Brain (organoid and tissue), 16 donors: ENCODE measurements at places on chromosomes 6 and 20.

GRCh38 chr6:41359617-41360313, 24.4 kb downstream of the NCR2 start:
- DNase-seq: no peak

DNA sequence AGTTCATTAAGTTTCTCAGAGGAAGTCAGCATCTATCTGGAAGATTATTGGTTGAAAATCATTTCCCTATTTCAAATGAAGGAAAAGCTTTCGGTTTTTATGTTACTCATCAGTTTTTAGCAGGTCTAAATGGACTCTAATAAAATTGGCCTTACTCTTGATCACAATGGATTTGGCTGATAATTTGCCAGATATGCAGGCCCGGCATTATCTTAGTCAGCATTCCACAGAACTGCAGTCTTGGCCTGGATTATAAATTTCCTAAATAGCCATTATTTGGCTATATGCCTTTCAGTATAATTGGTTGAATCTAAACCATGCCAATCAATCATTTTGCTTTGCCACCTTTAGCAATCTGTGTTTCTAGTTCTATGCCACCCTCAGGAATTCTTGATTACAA, 91.7 kb upstream of the KCNQ5 start:
- no peak for DNase-seq

GRCh38 chr6:156710479-156710878, 66.7 kb upstream of the ARID1B start:
- DNase-seq: no peak

DNA sequence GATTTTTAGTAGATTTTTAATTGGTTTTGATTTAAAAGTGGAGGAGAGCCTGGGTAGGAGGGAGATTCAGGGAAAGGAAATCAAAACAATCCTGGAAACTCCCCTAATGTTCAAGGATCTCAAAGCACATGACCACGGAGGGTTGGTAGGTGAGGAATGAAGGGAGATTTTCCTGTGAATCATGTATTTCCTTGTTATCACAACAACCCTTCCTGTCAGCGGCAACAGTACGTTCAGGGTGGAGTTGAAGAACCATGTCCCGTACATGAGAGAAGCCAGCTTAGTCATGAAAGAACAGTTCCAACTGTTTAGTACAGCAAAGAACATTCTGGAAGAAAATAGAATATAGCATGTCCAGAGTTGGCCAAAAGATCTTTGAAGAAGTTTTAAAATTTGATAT, 79.4 kb upstream of the SCAF8 start:
- no peak for DNase-seq

- DNase-seq: no peak
These were observed 29.2 kb downstream of the AKAP7 start for GRCh38 chr6:131164506-131164905.

GRCh38 chr6:63821442-63821841, 185.8 kb downstream of the PHF3 start:
- no peak for DNase-seq

DNA sequence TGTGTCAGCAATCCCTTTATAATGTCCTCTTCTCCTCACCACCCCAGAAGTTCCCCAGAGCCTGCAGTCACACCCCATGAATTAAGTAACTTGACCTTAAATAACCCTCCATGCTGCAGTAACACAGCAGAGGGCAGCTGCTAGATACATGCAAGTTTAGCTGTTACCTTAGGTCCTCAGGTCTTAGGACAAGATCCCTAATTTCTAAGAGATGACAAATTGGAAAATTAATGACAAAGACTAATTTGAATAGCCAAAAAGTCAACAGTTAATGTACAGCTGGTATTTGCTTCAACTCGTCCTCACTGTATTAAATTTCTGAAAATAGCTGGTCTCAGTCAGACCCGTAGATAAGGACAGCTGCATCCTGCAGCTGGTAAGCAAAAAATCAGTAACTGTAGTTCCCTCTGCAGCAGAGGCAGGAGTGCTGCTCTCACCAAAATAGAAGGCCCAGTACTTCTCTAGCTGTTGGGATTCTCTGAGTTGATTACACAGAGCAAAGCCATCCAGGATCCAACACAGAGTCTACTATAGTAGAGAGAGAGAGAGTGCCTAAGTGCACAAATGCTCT, 62.4 kb downstream of the TNFRSF21 start:
- DNase-seq: peak; percentile 51

DNA sequence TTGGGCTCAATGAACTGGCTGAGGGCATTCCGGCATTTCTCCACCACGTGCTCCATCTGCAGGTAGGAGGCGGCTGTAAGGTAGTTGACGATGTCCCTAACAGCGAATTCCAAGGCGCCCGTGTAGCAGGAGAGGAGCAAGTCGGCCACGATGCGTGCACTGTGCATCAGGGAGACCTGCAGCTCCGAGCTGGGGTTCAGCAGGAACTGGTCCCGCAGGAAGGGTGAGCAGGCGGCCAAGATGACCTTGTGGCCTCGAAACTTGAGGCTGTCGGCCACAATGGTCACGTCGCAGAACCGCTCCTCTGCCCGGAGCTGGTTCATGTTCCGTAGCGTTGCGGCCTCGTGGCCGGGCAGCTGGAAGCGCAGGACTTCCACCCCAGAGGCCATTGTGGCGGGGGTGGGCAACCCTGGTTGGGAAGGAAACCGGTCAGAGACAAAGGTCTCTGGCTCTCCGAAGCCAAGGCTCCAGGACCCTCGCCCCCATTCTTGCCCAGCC, 920 bp downstream of the ZBTB12 start:
- DNase-seq: peak; percentile 9

DNA sequence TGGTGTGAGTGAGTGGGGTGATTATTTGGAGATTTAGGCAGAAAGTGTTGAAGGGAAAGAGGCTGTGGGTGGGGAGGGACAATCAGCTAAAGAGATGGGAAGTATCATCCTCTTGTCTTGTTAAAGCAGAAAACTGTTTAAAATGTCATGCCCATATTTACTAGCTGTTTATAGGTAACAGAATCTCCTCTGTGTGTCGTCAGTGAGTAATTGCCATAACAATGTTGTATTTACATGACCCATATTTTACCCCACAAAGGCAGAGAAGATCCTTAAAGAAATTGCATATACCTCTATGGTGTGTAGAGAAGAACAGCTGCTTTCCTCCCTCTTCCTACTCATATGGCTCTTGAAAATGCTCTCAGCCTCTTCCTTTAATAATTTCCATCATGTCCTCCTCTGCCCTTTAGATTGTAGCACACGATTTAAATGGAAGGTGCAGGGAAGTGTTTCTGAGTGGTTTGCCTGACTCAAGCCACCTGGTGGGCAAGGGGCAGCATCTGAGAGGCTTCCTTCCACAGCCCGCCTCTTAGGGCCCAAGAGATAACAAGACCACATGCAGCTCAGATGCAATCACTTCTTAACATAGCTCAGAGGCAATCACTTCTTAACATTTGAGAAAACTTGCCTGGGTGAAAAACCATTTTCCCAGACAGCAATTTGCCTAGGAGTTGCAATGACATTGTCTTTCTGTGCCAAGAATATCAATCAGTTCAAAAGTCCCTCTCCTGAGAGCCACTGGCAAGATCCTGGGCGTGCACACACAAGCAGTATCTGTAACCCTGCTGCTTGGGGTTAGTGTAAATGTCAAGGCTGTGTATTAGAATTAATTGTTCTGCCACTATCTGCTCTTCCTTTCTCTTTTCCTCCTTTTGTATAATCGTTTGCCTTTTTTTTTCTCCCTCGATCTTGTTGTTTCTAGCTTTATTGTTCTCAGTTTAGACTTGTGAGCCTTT, 44.1 kb upstream of the EDN1 start:
- DNase-seq: peak; percentile 37

DNA sequence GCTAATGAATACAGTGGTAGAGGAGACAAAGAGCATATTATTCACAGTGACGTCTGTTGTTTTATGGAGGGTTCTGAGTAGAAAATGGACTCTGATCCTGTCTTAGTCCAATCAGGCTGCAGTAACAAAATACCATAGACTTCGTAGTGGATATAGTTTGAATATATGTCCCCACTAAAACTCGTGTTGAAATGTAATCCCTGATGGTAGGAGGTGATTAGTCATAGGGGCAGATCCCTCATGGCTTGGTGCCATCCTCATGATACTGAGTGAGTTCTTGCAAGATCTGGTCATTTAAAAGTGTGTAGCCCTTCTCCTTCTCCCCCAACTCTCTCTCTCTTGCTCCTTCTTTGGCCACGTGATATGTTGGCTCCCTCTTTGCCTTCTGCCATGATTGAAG, 82.5 kb downstream of the CD83 start:
- DNase-seq: no peak

- peak; percentile 31 for DNase-seq
These were observed 532.8 kb downstream of the RFPL4B start for GRCh38 chr6:112879920-112880413.

DNA sequence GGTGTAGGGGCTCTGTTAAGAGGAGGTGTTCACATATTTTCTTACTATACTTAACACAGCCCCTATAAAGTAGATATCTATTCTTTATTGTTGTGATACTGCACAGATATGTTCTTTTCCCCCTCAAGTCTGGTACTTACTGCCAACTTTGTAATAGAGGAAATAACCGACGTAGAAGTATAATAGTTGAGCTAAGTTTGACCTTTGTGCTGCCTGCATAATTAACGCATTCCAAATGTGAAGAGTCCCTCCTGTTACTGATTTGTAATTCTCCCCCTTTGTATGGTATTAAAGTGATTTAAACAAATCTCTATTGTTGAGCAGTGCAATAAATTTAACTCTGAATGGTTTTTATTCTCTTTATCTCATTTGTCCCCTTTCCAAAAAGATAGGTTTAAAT, 39.0 kb downstream of the PHF3 start:
- no peak for DNase-seq

DNA sequence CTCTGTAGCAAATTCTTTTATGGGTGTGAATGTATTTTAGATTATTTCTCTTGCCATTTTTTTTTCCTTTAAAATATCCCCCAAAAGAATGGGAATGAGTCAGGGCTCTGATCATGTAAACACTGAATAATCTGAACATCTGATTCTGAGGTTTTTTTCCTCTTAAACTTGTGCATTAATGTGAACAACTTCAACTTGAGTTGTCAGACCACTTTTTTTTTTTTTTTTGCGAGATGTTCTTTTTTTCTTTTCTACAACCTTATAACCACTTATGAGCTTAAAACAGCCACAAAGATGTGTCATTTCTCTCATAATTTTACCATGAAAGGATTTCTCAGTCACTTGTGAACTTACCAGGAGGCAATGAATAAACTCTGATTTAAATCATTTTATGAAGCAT, 85.3 kb downstream of the TBC1D7 start:
- DNase-seq: no peak

DNA sequence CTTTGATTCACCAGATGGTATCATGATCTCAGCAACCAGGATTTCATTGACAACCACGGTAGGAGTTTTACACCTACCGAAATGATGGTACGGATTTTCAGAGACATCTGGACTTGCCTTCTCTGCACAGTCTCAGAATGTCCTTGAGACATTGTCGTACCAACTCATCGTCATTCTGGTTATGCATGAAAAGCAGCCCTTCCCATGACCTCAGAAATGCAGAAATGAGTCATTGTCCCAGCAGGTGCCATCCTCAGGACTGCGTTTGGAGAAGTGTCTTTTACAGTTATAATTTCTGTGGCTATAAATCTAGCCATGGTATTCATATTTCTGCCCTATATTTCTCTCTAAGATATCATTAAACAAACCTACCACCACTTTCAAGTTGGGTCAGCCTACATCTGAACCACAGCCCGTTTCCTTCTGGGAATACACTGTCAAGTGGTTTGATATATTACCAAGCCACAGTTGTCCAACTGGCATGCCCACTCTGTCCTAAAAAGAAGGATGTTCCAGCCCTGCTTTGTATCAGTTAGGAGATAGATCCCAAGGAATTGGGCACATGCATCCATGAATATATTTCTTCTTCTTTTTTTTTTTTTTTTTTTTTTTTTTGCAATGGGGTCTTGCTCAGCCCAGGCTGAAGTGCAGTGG, 7.5 kb upstream of the BFSP1 start:
- no peak for DNase-seq

DNA sequence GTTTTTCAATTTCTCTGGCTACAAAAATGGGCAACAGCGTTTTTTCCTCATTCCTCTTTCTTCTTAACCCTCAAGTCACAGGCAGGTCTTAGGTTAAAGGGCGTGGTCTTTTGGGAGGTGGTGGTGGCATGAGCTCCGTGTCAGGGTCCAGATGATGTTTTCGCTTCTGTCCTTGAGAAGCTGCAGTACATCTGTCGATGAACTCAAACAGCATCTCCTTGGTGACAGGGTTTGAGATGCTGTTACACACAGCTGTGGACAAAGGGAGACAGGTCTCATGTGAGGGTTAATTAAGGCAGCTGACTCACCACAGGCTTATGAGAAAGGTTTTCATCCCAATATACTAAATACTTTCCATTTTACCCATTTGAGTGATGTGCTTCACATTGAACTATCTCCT, 350.8 kb downstream of the RNGTT start:
- no peak for DNase-seq

DNA sequence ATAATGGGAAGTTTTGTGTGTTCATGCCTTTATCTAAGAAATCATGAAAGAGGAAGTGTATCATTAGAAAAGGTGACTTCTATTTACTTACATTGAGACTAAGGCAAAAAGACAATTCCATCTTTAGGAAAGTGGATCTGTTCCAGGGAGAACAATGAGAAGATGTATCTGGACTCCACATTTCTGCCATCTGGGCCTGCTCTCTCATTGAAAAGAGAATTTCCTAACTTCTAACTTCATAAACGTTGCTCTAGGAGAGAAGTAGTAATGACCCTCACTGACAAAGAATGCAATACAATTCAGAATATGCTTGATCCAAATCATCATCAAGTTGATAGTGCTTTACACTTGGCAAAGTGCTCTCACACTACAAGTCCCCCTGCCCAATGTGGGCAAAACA, 294.2 kb downstream of the OGFRL1 start:
- DNase-seq: no peak

DNA sequence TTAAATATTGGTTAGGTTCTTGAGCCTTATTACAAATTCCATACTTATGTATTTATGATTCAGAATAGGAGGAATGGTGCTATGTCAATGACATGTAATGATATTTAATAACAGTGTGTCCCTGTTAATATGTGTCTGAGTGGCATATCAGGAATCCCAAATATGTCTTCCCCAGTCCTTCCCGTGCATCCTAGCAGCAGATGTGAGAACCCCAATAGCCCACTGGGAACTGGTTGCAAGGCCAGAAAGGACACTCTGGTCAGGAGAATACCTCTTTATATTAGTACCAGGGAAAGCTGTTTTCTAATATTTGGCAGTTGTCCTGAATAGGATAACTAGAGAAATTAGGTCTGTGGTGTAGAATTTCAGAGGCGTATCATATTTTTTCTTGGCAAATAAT, 159.1 kb upstream of the PDE7B start:
- DNase-seq: no peak
